ENCODE measurements at places on chromosomes 6 and 20.

- DNase-seq = no peak
These were observed 11.5 kb upstream of the CCDC170 start for GRCh38 chr6:151482290-151482689.

DNA sequence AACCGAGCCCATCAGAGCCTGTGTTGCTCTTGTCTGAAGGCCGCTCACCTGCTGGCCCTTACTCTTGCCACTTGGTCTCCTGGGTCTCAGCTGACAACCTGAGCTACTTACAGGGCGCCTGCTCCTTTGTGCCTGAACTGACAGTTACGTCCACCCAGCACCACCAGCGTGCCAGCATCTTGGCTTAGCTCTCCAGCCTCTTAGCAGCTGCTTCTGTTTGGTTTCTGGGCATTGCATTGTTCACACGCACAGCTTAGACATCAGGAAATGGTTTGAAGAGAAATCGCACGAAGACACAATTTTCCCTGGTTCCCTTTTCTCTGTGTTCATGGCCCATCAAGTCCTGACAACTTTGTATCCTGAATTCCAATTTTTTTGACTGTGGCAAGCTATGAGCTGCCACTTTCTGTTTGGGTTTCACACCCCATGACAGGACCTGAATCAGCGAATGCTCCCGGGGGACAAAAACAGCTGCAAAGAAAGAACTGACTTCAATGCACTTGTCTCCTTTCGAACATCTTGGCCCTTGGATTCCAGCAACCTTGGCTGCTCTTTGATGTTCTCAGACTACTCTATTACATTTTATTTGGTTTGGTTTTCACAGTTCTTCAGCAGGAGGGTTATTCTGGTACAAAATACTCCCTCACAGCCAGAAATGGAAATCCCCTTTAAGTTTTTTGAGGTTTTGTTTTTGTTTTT, 45.2 kb upstream of the LY86 start:
- DNase-seq = no peak

GRCh38 chr6:139029470-139030227, 1.1 kb downstream of the ABRACL start:
- peak; percentile 23 for DNase-seq

DNA sequence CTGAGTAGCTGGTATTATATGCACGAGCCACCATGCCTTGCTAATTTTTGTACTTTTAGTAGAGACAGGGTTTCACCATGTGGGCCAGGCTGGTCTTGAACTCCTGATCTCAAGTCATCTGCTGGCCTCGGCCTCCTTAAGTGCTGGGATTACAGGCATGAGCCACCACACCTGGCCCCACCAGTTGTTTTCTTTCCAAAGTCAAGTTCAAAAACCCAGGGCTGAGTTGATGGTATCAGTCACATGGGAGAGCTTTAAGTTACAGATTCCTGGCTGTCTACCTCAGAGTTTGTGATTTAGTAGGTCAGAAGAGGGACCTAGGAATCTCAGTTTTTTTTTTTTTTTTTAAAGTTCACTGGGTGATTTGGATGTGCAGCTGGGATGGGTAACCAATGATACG, 107.7 kb downstream of the SCP2D1 start:
- DNase-seq = no peak

- no peak for DNase-seq
These were observed 181.3 kb upstream of the GMDS start for GRCh38 chr6:2426561-2427340.

DNA sequence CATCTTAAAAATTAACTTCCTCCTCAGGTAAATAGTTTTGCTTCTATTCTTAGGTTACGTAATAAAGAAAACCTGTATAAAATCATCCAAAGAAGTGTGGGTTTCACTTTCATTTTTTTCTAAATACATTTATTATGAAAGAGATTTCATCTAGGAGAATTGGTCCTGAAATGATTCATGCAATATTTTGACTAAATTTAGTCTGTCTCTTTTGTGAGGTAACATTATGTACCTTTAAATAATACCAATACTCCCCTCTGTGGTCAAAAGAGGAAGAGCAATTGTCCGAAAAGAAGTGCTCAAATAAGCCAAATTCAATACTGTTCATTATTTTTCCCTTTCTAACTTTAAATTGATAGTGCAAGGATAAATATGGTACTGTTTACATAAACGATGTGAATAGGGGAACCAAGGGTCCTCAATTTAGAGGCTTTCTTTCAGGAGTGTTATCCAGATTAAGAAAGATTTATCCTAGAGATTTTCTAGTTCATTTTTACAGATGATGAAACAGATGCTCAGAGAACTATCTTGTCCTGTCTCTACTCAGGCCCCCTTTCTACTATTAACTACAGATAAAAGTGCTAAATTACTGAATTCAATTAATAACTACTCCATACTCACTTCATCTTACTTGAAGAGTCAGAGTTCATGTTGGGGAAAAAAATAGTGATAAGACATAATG, 26.2 kb downstream of the CYP39A1 start:
- DNase-seq = no peak

GRCh38 chr6:30789606-30790005, 45.3 kb upstream of the IER3 start:
- no peak for DNase-seq

DNA sequence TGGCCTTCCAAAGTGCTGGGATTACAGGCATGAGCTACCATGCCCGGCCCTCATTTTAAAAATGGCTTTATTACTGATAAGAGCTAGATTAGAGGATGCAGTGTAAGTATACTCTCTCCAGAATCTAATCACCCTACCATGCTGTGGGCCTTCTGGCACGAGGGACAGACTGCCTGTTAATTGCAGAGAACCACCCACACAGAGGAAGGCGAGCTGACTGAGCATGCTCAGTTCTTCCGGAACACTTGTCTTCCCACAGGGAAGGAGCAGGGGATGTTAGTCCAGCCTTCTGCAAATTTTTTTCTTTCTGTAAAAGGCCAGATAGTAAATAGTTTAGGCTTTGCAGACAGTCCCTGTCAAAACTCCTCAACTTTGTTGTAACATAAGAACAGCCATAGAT, 48.9 kb downstream of the ALDH5A1 start:
- no peak for DNase-seq

- no peak for DNase-seq
These were observed 11.1 kb downstream of the TPD52L1 start for GRCh38 chr6:125164696-125165095.

Measured in stimulated activated CD4-positive, alpha-beta T cell treated with anti-CD3 and anti-CD28 coated beads, Interleukin-12 subunit alpha, Interleukin-12 subunit beta, amount 100 ng/mL, for 48 hours (primary cell).